ENCODE measurements at places on chromosomes 12 and 14.

DNA sequence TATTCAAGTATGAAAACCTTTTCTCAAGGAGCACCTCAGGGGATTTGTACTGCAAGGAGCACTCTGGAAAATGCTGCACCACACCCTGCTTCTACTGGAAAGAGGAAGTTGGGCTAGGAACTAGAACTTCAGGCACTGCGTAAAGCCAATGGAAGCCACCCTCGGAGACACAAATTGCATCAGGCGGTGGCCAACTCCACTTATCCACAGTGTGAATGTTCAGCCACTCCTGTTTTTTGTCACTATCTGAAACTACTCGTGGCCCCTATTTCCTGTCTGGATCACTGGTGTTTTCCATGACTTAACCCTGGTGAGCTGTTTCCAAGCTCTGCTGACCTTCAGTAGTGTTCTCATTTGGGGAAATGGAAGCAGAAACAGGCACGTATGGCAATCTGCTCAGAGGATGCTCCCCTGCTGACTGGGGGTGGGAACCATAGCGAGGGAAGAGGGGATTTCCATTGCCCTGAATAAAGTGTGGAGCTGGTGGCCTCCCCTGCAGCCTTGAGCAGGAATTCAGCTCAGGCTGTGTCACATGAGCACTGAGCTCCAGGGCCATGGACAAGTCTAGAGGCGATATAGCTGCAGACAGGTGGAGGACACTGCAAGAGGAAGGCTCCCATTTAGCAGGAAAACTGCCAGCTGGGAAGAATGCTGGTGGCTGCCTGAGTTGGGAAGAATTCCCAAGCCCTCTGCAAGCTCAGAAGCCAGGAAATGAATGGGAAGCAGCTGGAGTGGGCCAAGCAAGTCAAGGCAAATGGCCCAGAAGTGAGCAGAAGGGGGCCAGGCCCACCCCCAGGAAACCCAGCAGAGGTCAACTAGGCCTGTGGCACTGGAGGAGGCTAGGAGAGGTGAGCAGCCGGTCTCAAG lies 50.5 kb upstream of the RAP1B start:
- no peak for DNase-seq

GRCh38 chr12:121649819-121650353 lies 19.6 kb downstream of the MORN3 start:
- no peak for DNase-seq

DNA sequence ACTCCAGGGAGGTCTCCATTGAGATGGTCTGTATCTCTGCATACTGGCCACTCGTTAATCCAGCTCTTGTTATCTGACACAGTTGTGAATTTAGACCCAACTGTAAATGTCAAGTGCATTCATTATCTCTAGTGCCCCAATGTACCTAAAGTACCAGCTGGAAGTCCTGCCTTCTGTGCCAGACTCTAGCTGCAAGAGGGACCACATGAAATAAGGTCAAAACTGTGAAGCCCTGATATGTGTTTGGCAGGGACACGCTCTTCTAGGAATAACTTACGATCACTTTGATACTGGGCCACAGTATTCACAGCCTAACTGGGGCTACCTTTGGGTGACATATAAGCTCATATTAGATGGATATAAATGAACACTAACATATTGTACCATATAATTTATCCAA lies 268.5 kb downstream of the LRIG3 start:
- no peak for DNase-seq

- no peak for DNase-seq
These were observed 426.7 kb downstream of the RAD51B start for GRCh38 chr14:68246074-68246785.

- no peak for DNase-seq
These were observed 201.6 kb upstream of the TMEM260 start for GRCh38 chr14:56378046-56378445.

GRCh38 chr12:61991661-61992060 lies 268.5 kb upstream of the USP15 start:
- DNase-seq: no peak

DNA sequence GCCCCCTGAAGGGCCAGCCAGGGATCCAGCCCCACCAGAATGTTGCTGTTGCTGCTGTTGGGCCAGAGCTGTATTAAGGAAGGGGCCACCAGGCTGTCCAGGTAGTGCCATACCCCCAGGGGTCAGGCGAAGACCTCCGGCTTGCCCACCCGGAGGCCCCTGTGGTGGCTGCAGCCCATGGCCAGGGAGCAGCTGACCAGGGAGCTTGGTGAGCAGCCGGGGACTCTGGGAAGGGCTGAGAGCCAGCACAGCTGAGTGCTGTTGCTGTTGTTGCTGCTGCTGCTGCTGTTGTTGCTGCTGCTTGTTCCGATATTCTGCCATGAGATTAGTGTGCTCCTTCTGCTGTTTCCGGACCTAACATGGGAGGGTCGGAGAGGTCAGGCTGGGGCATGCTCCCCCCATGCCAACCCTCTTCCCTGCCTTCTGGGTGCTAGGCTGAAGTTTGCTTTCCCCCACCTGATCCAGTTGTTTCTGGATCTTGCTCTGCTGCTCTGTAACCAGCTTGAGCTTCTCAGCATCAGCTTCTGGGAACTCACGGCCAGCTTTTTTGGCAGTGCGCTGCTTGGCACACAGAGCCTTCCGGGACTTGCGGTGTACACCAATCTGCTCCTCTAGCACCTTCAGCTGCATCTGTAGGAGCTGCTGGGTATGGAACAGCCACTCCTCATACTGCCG lies 15.2 kb upstream of the PRKAG1 start:
- DNase-seq: no peak
